ENCODE measurements at places on chromosomes 3 and 15.

DNA sequence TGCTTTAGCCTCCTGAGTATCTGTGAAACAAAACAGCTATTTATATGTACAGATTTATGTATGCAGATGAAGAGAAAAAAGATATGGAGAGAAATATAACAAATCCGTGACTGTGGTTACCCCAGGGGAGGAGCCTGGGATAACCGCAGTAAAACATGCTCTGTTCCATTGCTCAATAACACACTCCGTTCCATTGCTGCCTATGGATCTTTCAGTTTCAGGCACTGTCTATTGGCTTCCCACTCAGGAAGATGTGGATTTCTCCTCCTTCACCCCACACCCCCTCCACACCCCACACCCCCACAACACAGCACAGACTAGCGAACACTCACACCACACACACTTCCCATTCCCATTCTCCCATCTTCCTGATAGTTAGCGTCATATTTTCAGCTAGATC is 47.9 kb downstream of the CDCP1 start:
- no peak for DNase-seq

GRCh38 chr3:178545337-178545736 is 9.1 kb downstream of the KCNMB2 start:
- DNase-seq, result no peak

DNA sequence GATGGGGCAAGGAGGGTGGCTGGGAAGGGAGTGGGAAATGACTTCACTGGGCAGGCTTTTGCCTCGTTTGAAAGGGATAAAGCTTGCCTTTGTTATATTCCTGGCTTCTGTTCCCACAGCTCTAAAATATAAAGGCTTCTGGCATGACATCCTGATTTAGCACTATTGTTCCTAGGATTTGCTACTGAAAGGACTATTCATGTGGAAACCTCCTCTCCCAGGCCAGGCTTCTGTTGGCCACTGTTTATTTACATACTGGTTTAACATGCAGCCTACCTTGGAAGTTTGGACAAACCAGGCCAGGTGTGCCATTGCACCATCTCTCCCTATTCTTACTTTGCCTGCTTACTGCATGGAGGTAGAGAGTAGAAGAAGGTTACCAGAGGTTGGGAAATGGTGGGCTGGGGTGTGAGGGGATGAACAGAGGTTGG is 2.4 kb upstream of the LMCD1 start:
- peak; percentile 85 for DNase-seq

DNA sequence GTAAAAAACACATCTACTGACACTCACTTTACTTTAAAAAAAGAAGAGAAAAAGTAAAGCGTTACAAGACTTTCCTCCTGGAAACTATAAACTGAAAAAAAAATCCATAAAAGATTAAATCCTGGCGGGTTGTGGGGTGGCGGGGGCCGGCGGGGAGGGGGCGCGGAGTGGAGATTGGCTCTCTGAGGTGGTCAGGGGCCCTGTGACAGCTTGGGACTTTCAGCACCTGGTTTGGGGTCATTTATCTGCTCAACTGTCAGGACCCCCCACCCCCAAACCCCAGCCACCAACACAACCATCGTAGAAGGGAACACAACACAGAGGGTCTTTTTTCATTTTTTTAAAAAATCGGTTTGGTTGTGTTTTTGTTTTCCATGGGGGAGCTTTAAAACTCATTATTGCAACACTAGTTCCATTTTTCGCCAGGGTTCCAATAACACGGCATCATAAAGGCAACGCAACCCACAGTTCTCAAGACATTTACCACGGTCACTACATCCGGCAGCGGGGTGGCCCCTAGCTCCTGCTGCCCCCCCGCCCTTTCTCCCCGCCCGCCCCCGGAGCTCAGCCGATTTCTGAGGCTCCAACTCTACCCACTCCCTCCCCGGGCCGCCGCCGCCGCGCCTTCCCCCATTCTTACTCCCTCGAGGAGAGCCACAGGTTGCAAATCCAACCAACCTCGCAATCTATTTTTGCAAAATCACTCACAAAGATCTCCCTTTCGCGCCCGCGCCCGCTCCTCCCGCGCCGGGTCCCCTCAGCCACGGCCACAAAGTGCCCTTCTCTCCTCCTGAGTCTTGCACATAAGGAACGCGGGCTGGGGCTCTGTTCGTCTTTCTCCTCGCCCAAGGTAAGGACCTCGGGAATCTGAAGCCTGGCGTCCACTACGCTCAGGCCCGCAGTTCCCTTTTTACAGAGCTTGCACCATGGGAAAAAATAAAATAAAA is 1.8 kb downstream of the BCL6 start:
- DNase-seq, result no peak

Data from T47D (cell line).